Femur (tissue), 1 donor: ENCODE measurements at places on chromosomes 2 and 18.

GRCh38 chr18:28032177-28032576 lies 144.8 kb downstream of the CDH2 start:
- DNase-seq: no peak

DNA sequence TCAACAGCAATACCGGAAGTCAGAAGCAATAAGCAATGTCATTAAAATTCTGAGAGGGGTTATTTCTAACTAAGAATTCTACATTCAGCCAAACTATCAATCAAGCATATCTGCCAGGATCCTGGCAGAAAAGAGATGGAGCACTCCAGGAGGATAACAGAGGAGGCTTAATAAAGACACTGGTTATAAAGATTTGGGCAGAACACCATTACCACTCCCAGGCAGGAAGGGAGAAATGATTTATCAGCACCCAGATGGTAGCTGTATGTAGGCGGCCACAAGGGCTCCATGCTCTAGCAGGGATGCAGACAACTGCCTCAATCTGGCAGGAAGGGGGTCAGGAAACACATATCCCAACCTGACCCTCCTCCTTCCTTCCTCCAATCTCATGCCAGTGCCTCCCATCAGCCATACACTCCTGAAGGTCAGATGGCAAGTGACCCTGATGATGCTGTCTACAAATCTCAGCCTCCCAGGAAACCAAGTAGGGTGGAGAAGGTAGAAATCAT lies 20.5 kb upstream of the TNFAIP6 start:
- DNase-seq: peak; percentile 28

DNA sequence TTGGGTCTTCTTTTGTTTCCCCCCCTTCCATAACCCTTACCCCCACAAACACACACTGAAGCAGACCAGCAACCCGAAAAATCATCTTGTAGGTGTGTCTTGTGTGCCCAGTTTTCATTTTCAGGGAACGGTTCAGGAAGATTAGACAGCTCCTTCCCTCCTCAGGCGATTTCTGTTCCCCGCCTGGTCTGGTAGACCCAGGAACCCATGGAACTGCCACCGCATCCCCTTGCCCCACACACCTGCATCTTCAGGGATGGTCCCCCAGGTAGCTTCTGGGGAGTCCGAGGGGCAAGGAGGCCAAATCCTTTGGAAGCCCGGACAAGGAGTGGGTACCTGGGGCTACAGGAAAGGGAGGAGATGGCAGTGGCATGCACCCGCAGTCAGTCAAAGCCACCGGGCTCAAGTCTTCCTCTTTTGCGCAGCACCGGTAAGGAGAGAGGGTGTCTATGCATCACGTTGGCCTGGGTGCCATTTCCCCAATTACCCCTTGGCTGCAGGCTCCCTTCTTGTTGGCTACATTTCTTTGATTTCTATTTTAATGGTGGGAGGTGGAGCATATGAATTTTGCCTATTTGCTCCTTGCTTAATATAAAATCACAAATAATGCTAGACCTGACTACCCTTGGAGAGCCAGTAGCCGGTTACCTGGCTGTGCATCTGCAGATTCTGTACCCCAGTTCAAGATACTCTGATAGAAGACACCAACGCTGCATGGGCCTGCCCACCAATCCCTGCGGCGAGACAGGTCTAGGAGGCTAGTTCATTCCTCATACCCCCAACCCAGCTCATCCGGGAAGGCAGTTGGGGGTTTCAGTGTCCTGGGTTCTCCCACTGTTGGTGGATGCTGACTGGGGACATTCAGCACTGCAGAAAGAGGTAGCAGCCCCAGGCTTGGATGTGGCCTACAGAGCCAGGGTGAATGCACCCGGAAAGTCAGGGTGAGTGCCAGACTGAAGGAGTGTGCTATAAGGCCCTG lies 30.0 kb upstream of the ATP6V1B1 start:
- DNase-seq: no peak

DNA sequence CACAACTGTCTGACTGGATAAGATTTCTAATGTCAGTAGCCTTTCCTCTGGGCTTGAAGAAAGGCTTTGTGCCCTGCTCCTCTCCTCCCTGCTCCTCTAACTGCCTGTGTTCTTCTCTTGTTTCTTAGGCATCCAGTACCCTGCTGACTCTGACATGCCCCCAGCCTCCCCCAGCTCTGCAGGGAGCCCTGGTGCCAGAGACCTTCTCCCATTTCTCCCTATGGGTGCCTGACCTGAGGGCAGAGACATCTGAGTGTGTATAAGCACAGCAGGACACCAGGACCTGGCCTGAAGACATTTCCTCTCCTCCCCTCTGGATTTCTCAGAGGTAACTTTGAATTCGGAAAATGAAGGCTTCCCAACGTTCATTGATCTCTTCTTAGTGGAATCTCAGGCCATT lies 23.6 kb downstream of the RNF144A start:
- DNase-seq: no peak

DNA sequence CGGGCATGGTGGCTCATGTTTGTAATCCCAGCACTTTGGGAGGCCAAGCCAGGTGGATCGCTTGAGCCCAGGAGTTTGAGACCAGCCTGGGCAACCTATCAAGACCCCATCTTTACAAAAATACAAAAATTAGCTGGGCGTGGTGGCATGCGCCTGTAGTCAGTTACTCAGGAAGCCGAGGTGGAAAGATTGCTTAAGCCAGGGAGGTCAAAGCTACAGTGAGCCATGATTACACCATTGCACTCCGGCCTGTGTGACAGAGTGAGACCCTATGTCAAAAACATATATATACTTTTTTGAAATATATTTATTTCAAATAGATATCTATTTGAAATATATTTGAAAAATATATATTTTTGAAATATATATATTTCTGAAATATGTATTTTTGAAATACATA lies 10.9 kb downstream of the OSBPL1A start:
- no peak for DNase-seq

DNA sequence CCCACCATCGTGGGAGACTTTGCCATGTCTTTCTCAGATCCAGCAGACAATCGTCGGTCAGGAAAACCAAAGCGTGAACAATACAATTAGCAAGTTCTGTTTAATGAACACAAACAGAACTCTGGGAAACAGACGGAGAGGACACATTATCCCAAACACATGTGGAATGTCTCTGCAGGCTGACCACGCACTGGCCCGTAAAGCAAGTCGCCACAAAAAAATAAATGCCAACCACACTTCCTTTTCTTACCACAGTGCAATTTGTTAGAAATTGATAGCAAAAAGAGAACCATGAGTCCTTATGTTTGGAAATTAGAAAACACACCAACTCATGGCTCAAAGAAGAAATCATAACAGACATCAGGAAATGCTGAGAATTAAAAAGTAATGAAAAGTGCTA lies 210.9 kb downstream of the TWIST2 start:
- DNase-seq: no peak

DNA sequence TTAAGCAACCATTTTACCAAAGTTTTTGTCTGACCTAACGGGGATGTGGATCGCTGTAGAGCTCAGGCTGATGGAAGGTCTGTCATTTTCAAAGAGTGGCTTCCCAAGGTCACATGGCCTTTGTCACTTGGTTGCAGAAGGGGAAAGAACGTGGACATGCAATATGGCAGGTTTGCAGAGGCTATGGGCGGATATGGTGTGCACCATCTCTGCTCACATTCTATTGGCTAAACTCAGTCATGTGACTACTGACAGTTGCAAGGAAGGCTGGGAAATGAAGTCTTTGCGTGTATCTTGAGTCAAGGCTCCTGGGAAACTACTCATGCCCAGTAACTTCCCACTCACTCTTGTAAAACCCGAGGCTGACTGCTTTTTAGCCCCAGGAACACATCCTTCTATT lies 96.8 kb downstream of the ST6GAL2 start:
- no peak for DNase-seq

DNA sequence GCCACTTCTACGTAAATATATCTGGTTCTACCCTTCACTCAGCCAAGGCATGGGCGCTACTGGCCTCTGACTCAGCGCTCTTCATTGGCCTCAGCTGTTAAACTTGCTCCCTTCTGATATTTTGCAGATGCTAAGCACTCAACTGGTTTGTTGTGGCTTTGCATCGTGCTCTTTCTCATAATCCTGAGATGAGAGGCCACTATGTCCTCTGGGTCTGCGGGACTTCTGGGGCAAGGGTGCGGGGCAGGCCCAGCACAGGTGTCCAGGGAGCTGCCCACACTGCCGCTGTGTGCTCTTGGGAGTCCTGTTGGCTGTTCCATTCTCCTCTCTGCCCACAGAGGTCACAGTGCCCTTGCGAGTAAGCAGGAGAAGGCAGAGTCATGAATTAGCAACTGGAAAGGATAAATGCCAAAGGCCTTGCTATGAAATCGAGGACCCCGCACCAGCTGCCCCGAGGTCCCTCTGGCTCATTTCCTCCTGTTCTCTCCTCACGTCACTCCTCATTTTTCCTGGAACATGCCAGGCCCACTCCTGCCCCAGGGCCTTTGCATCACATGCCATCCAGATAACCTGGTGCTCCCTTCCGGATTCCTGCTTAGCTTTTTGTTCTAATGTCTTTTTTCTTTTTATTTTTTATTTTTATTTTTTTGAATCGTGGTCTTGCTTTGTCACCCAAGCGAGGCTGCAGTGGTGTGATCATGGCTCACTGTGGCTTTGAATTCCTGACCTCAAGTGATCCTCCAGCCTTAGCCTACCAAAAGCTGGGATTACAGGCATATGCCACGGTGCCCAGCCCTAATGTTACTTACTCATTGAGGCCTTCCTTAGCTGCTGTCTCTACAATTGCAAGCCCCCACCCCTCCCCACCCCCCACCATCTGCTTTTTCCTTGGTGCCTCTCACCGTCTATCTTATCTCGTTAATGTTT lies 34.9 kb upstream of the MAT2A start:
- DNase-seq: no peak

DNA sequence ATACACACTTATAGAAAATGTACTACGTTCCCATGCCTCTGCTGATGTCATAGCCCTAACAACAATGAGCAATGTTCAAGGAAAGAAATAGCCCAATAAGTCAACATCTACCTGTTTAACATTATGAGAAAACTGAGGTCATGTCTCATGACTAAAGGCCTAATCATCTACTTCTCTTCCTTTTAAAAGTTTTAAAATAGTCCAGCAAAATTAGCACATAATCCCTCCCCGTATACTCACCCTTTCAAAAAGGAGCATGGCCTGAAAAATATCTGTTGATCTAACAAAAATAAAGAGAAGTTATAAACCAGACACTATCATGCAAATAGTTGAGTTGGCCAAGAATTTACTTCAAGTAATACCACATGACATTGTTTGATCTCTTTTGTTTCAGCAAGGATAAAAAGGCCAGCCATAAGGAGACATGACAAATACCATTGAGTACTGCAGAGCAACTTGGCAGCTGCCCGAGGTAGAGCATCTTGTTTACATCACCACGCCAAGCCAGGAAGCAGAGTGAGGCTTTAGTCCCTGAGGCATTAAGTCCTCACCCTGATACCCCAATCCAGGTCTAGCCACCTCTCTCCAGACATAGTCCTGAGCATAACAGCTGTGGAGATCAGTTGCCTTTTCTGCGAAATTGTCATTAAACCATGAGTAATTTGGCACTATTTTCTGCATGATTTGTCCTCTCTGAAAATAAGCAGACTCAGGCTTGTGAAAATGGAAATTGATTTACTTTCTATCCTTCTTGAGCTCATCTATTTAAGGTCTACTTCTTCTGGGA lies 137.4 kb upstream of the ETAA1 start:
- DNase-seq: peak; percentile 43

- no peak for DNase-seq
Observed at GRCh38 chr18:32877371-32877770, 104.5 kb upstream of the KLHL14 start.

- DNase-seq: no peak
Observed at GRCh38 chr2:103159018-103159417, 397.2 kb downstream of the TMEM182 start.

GRCh38 chr2:234761910-234762309 lies 189.9 kb upstream of the SH3BP4 start:
- no peak for DNase-seq

GRCh38 chr2:219165058-219165911 lies 4.5 kb downstream of the SLC23A3 start:
- DNase-seq: no peak

GRCh38 chr2:240250985-240251847 lies 110.8 kb upstream of the OTOS start:
- peak; percentile 84 for DNase-seq

DNA sequence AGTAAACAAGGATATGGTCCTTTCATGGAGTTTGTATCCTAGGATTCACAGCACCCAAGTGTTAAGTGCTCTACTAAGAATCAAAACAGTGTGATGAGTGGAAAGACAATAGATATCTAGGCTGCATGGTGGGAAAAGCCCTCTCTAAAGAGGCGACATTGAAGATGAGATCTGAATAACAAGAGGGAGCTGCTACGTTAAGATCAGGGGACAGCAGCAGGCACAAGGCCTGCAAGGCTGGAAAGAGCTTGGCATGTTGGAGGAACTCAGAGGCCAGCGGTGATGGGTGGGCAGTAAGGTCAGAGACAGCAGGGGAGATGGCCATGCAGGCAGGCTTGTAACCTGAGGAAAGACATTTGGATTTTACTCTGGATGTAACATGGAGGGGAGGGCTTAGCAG lies 177.5 kb downstream of the GFPT1 start:
- peak; percentile 4 for DNase-seq

- no peak for DNase-seq
Observed at GRCh38 chr18:75198036-75198435, 10.9 kb downstream of the PTGR3 start.

- DNase-seq: no peak
Observed at GRCh38 chr18:57629422-57629821, 7.8 kb upstream of the NARS1 start.

DNA sequence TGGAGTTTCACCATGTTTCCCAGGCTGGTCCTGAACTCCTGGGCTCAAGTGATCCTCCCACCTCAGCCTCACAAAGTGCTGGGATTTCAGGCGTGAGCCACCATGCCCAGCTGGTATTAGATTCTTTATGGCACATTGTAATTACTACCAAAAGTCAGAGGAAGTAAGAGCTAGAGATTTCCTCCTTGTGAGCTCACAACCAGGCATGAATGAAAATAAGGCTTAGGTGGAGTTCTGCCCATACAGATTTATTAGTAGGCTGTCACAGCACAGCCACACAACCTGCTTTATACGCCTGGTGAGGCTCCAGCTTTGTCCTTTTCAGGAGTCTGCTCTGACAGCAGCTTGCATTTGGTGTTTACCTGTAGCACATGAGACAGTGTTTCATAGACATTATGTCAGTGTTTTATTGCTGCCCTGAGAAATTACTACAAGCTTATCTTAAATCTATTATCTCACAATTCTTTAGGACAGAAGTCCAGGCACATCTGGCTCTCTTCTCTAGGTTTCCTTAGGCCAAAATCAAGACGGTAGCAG lies 156.6 kb downstream of the TANC1 start:
- no peak for DNase-seq

GRCh38 chr2:3208591-3208990 lies 169.0 kb downstream of the EIPR1 start:
- DNase-seq: no peak

- no peak for DNase-seq
Observed at GRCh38 chr2:186595219-186595618, 5.4 kb downstream of the ITGAV start.

- DNase-seq: peak; percentile 47
Observed at GRCh38 chr2:230660294-230661060, 52.2 kb upstream of the CAB39 start.

- DNase-seq: no peak
Observed at GRCh38 chr18:31661965-31662364, 22.4 kb downstream of the B4GALT6 start.

GRCh38 chr2:170248574-170249393 lies 70.8 kb downstream of the MYO3B start:
- no peak for DNase-seq
